ENCODE measurements at places on chromosomes 13 and 19.
A peak's percentile ranks its signal among the peaks of the same experiment; 100 is the strongest.

DNA sequence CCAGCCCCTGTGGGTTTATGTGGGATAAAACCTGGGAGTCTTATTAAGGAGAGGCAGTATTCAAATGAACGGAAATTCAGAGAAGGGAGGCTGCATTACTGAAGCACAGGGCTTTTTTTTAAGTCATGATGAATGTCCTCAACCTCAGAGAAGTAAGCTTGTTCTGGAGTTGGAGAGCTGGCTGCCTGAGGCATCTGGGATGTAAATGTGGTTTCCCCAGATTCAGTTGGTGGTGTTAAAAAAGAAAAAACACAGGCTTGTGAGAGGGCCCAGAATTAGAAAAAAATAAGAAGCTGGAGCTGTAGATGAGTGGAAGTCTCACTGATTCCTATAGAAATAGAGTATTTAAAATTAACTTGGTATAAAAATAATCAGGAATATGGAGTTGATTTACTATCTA, 64.0 kb upstream of the GPR12 start:
- DNase-seq: no peak

DNA sequence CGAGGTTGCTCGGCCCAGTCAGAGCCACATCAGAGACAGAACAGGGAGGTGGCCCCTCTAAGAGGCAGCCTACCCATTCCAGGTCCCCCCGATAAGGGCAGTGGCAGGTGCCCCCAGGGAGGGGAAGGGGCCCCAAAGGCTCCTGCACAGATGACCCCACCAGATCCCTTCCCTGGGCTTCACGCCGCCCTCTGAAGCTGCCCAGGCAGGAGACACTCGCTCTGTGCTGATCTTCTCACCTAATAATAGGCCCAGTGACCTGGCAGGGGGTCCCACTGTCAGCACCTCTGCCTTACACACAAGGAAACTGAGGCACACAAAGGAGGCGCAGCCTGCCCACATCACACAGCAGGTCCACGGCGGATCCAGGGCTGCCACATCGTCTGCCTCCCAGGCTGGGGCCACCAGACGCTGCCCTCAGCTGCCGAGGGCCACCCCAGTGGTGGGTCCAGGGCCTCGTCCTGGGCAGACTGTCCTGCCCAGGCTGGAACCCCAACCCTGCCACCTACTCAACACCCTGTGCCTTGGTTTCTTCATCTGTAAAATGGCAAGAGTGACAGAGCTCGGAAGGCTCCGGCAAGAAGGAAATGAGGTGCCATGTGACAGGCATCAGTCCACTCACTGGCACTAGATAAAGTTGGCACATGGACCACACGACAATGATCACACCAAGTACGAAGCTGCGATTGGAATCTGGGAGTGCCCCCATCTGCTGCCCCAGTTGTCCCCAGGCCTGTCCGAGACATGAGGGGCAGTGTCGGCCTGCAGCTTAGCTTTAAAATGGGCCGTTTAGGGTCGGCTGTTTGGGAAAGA, 56.5 kb downstream of the KLF2 start:
- DNase-seq: no peak

DNA sequence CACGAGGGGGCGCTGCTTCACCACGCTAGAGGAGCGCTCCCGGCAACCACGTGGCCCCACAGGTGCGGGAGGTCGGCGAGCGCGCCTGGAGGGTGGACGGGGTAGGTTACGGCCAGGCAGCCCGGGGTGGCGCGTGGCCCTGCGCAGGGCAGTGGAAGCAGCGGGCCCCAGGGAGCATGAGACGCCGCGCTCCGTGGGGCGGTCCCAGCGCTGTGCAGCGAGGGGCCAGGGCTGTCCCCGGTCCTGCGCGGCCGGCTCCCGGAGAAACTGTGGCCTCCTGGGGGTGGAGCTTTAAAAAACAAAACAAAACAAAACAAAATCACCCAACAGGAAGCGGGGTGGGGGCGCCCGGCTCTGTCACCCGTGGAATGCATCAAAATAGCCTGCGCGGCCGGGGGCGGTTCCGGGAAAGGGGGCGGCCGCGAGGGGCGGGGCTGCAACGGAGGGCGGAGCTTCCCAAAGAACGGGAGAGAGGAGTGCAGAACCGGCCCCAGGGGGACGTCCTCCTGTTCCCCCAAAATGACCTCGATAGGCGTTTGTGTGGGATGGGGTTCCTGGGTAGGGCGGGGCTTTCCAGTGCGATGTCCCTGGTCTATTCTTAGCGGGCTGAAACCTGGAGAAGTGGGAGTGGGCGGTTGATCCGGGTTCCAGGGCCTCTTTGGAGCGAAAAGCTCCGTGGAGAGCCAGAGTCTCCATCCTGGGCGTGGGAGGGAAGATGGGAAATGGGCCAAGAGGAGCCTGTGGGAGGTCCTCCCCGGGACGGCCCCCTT, 27.3 kb downstream of the NUMBL start:
- peak; percentile 91 for DNase-seq

DNA sequence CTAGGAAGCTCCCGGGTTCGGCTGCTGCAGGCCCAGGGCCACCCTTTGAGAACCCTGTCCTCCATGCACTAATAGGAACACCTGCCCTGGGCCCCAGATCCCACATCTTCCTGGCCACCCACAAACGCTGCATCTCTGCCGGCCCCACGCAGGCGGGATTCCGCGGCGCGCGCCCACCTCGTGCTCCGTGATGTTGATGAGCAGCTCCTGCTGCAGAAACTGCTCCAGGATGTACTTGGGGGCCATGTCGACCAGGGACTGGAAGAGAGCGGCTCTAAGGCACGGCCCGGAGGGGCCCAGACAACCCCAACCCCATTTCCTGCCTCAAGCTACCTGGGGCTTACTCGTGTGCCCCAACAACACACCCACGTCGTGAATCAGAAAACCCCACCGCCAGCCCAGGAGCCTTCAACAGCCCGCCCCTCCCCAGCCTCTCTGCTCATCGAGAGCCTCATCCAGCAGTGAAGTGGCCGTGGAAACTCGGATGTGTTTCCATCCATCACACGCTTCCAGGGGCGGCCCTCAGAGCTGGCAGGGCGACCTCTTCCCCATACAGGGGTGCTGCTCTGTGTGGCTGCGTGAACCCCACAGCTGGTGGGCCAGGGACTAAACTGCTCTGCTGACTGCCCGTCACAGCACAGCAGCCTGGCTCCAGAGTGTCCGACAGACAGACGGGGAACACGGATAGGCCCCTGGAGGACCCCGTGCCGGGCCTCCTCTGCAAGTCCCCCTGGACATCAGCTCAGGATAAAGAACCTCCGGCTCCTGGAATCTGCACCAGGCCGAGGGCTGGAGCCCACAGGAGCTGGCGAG, 4.2 kb downstream of the POLR2E start:
- no peak for DNase-seq

GRCh38 chr13:23666582-23666981, 96.4 kb downstream of the TNFRSF19 start:
- no peak for DNase-seq

Measured in KBM-7 (cell line).